ENCODE measurements at places on chromosomes 5 and 9.

DNA sequence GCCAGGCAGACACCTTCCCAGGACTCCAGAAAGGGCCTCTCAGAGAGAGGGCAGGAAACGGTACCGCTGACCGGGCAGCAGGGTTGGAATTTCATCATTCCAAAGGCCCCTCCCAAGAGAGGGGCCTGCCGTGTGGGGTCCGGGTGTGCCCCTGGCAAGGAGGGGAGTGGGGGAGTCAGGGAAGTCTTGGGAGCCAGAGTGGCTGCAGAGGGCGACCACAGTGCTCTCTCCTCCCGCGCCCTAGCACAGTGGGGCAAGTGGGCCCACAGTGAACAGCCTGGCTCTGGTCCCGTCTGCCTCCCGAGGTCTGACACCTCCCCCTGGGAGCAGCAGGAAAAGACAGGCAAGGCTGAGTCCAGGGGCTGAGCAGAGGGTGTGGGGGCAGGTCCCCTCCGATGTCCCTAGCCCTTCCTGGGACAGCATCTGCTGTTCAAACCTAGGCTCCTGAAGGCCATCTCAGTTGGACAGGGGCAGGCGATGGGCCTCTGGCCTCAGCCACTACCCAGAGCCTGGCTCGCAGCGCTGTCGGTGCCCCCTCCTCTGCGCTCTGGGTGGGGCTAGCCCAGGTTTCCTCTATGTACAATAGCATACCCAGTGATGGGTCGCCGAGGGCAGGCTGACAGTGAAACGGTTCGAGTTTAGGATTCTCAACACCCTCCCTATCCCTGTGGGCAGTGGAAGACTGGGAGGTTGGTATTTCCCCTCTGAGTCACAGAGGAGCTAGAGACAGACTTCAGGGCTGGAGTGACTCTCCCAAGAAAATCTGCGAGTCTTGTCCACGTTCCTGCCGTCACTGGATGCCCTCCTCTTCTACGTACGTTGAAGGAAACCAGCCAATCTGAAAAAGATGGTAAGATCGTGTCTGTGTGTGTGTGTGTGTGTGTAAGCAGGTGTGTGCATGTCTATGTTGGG is 25.4 kb upstream of the SARDH start:
- DNase-seq, result no peak

DNA sequence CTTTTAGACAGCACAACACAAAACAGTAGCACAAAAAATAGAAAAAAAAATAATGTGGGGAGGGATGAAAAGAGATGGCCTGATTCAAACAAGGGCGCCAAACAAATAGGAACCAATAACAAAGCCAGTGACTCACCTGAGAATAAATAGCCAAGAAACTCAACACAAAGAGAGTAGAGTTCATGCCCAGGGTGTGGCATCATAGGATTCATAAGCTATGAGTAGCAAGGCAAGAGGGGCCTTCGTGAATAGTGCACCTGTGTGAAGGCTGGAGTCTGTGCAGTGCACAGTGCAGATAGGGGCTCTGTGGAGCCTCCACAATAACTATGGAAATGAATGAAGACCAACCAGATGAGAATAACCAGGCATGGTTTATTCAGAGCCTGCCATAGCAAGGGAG is 541.7 kb downstream of the SPOCK1 start:
- DNase-seq, result no peak

DNA sequence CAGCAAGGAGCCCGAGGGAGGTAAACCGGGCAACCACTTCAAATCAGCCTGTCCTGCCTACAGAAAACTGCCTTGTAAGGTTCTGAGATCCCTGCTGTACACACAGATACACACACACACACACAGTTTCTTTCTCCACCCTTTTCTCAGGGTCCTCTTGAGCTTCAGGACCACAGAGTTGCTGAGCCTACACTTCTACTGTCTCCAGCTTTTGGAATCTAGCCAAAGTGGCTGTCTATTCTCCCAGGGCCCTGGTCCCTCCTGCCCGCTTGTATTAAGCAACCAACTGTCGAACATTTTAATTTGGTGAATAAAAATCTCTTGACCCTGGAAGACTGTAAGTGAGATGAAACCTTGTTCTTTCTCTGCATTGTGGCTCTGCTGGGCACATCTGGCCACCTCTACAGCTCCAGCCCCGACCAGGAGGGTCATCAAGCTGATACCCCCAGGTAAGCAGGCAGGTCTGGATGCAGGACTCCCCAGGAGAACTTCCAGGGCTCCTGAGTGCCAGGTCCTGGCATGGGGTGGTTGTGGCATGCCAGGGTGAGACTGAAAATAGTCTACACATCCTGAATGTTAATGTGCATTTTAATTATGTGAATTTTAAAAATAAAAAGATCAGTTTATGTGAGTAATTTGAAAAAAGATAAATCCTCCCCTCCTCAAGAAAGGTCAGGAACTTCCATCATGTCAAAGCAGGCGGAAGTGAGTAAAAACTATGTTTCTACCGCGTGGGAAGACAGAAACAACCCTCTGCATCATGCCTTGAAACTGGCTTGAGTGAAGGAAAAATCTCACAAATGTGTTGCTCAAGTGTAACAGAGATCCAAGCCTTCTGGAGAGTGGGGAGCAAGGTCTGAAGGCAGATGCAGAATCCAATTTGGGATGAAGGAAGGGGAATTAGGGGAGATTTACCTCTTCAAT is 15.0 kb upstream of the S1PR3 start:
- no peak for DNase-seq

DNA sequence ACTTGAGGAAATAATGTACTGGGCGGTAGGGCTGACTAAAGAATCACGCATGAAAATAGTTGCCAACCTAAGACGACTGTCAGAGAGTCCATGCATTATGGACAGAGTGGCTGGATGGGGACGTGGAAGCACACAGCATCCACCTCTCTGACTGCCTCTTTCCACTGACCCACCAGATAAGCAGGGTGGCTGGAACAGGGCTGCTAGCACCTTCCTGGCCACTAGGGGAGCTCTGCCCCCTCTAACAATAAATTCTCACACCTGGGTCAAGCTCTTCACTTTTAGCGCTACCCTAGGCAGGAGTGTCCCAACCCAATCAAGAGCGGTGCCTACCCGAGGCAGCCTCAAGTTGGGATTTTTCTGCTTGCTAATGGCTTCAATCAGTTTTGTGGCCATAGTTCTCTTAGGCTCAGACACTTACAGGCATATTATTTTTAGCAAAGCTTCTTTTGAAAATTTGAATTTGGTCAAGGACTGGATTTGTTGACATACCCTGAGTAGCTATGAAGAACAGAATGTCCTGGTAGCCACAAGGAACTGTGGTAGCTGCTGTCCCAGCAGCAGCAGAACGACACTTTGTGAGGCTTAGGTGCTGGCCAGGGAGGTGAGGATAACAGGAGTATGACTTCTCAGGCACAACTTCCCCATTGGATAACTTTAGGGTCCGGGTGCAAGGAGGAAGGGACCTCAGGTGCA is 6.9 kb upstream of the TPM2 start:
- peak; percentile 33 for DNase-seq

DNA sequence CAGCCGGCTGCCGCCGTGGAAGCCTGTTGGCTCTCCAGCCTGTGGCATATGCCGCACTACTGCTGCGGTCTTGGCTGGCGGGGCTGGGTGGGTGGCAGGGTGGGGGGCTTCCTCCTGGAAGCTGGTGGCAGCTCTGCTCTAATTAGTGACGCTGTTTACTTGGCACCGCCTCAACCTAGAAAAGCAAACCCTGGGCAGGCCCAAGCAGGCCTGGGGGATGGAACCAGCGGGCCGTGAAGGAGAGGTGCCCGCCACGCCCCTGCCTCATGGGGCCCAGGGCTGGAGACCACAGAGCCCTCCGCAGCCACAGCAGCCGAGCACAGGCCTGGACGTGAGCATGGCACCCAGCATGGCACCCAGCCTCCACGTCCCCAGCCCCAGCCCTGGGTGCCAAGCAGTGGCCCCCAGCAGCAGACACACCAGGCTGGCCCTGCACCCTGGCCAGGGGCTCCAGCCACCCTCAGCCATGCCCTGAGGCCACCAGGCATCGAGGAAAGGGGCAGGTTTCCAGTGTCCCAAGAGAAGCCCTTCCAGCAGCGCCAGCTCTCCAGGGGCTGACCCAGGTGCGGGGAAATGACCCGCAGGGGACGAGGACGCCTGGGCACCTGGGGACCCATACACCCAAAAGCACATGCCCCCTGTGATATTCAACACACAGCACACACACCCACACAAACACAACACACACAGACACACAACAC is 5.4 kb upstream of the CCDC187 start:
- no peak for DNase-seq

DNA sequence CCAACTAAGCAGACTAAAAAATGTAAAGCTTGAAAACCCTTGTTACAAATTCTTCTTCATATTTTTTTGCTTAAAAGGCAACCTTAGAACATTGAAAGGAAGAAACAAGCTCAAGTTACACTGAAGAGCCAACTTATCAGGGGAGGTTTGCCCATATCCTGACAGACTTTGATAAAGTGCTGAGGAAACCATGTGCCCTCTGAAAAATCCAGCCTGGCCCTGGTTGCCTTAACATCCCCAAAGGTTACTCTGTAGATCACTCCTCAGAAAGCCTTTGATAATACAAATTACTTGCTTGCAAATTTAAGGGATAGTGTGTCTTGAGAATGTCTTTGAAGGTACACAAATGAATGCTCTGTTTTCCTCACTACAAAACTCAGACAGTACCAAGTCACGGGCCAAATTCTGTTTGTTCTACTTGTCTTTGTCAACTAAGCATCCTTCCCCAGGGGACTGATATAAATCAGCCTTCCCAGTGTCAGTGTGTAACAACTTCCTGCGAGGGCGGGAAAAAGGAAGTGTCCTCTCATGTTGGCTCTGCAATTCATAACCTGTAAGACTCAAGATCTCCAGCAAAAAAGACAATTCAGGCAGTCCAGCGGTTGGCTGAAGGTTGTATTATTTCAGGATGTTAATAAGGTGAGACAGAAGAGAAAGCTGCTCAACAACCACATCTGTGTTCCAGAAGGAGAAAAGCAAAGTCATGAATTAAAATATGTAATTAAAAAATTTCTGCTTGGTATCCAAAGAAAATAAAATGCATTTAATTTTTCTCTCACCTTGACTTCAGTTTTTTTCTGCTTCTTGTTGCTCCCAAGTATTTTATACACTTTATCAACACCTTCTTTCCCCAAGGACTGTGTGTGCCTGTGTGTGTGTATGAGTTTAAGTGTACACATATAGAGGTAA is 199.9 kb downstream of the PIK3R1 start:
- no peak for DNase-seq

- no peak for DNase-seq
Measured at GRCh38 chr5:171092194-171092593, 216.9 kb upstream of the TLX3 start.

DNA sequence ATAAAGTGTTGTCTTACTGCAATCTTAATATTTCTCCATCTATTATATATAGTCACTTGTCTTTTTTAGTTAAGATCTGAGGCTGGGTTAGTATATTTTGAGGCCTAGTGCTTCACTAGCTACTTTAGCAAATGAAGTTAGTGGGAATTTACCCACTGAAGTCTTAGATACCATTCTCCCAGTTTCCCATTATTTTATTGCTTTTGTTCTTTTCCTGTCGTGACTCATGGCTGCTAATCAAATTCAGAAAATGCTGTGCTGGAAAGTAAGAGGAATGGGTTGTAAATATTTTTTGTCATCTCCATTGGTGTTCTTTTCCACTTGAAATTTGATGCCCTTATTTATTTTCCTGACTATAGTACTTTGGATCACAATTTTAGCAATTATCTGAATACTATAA is 14.2 kb downstream of the TCERG1 start:
- no peak for DNase-seq

DNA sequence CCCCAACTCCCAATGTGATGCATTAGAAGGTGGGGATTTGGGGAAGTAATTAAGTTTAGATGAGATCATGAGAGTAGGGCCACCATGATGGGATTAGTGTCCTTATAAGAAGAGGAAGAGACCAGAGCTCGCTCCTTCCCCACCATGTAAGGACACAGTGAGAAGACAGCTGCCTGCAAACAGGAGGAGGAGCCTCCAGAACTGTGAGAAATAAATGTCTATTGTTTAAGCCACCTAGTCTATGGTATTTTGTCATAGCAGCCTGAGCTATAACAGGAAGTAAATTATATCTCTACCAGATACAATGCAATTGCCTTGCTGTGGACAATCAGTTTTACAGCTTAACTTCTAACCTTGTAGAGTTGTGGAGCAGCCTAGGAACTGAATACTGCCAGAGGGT is 58.0 kb downstream of the ANKRD33B start:
- no peak for DNase-seq

- DNase-seq, result no peak
Measured at GRCh38 chr5:33310451-33310850, 130.3 kb upstream of the TARS1 start.

DNA sequence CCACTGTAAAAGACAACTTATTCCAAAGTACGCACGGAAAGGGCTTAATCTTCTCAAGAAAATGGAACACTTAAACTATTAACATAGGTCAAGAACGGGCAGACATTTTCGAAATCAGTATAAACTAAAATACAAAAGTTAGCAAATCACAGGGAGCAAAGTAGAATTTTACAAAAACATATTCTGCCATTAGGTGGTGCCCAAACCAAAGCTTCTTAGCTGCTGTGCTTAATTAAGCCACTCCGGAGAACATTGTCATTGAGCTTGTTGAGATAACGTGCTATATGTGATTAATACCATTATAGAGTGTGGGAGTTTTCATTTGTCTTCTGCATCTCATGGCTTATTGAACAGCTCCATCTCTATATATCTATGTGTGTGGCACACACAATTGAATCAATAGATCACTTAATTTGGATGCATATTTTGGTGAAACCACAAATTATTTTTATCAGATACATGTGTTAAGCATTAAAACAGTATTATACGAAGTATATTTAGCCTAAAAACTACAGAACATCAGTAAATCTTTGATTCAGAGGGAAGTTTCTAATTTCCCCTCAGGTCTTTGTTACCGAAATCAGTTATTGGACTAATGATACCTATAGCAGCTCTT is 23.4 kb downstream of the UBLCP1 start:
- no peak for DNase-seq

All from GM12864 (cell line).